Effector memory CD8-positive, alpha-beta T cell (primary cell): ENCODE measurements at places on chromosomes 2 and 18.

DNA sequence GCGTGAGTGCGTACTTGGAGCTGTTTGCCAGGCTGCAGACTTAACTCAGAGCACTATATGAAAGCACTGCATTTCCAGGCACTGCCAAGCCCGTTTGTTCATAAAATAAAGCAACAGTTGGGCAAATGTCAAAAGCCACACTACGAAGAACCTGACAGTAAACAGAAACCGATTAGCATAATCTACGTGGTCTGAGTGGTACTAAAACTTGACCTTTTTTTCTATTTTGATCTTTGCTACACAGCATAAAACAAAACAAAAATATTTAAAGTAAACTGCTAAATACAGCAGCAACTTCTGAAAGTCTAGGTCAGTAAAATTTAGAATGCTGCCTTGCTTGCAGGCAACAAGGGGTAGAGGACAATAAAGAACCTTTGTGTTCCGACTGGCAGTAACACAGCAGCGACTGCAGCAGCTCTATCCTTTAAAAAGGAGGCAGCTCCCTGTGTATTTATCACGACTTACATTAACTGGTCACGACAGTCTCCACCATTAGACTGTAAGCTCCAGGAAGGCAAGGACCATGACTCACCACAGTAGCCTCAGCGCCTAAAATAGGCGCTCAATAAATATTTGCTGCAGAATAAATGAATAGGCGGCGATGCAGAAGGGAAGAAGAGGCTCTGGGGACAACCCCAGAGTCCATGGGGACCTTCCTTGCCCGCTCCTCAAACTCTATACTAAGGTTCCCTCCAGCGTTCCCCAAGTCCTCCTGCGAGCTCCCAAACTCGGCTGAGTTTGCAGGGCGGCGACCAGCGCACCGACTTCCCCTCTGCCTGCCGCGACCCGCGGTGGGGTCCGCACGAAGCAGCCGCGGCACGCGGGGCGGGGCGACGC, 902 bp downstream of the SS18 start:
- H3K27ac ChIP-seq: peak overlapping the region; percentile 96
- H3K4me1 ChIP-seq: peaks cover 20% of the 10 kb centered on the region
- peaks cover 19% of the 10 kb centered on the region for H3K36me3 ChIP-seq
- peak; percentile 5 for DNase-seq

DNA sequence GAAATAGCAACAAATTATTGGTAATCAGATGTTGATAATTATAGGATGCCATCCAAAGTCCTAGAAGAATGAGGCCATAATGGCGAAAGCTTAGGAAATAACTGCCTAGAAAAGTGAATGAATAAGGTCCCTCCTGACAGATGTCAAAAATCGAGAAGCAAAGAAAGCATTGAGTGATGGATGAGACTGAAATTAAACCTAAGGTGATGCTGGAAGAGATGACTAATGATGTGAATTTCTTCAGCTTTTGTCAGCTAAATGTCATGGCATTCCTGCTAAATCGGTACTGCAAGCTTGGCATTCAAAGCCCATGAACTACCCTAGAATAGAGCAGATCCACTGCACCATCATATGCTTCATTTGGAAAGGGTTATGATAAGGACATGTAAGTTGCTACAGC, 74.8 kb upstream of the RGPD4 start:
- no peaks in the 10 kb centered on the region for H3K36me3 ChIP-seq
- H3K4me1 ChIP-seq: no peaks in the 10 kb centered on the region
- no peak overlapping the region for H3K27ac ChIP-seq

DNA sequence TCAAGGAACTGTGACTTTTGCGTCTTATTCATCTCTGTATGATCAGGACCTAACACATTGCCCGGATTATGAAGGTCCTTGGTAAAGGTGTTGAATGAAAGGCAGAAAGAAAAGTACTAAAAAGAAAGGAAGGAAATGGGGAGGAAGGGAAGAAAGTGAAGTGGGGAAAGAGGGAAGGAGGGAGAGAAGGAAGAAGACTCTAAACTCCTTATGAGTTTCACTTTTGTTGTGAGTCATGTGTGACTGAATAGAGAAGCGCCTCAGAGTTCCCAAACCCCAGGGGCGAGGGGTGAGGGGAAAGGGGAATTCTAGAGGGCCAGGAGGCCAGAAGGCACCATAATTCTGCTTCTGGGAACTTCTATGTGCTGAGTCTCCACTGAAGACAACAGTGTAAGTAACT, 30.9 kb upstream of the OSBPL6 start:
- no peaks in the 10 kb centered on the region for H3K4me1 ChIP-seq
- no peaks in the 10 kb centered on the region for H3K36me3 ChIP-seq
- peaks cover 19% of the 10 kb centered on the region for H3K27me3 ChIP-seq
- no peak overlapping the region for H3K4me3 ChIP-seq

DNA sequence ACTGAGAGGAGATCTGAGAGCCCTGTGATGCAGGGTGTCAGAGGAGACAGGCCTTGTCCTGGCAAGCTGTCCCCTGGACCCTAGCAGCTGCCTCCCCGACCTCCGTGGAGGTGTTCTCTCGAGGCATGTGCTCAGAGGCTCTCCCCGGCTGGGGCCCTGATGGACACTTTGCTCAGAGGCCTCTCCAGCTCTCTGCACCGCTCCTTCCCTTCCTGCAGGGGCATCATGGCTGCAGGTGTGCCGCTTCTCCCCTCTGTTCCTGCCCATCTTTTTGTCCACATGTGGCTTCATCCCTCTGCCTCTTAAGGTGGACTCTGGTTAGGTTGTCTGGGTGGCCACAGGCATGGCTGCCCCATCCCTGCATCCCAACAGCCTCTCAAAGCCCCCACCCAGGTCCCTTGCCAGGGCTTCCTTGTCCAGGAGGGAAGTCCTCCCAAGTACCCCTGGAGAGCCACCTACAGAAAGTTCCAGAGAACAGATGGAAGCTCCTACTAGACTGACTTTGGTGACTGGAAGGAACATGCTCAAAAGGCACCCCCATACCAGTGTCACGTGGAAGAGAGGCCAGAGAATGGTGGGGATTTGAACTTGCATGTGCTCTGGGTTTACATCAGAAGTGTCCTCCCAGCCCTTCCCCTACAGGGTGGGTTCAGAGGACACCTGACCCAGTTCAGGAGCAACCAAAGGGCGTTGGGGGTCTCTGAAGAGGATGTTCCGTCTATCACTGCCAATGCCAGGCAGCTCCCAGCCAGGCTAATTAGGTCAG, 120.4 kb downstream of the KLHL29 start:
- peaks cover 82% of the 10 kb centered on the region for H3K27me3 ChIP-seq
- no peak overlapping the region for H3K27ac ChIP-seq
- H3K4me1 ChIP-seq: no peaks in the 10 kb centered on the region
- no peak for DNase-seq
- no peaks in the 10 kb centered on the region for H3K36me3 ChIP-seq

DNA sequence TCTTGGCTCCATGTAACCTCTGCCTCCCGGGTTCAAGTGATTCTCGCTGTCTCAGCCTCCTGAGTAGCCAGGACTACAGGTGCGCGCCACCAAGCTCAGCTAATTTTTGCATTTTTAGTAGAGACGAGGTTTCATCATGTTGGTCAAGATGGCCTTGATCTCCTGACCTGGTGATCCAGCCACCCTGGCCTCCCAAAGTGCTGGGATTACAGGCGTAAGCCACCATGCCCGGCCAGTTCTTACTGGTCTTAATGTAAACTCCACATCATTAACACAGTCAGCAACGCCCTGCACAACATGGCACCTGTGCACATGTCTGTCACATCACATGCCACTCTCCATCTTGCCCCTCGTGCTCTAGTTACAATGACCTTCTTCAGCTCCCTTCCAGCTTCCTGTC, 5.8 kb upstream of the KIF3C start:
- peaks cover 2% of the 10 kb centered on the region for H3K36me3 ChIP-seq
- DNase-seq: no peak
- no peak overlapping the region for H3K27ac ChIP-seq
- H3K27me3 ChIP-seq: no peaks in the 10 kb centered on the region
- H3K4me1 ChIP-seq: peaks cover 12% of the 10 kb centered on the region
- H3K4me3 ChIP-seq: no peak overlapping the region

GRCh38 chr2:535222-535621, 142.0 kb downstream of the TMEM18 start:
- peaks cover 46% of the 10 kb centered on the region for H3K27me3 ChIP-seq
- no peak overlapping the region for H3K27ac ChIP-seq
- no peak overlapping the region for H3K4me3 ChIP-seq
- no peaks in the 10 kb centered on the region for H3K36me3 ChIP-seq

DNA sequence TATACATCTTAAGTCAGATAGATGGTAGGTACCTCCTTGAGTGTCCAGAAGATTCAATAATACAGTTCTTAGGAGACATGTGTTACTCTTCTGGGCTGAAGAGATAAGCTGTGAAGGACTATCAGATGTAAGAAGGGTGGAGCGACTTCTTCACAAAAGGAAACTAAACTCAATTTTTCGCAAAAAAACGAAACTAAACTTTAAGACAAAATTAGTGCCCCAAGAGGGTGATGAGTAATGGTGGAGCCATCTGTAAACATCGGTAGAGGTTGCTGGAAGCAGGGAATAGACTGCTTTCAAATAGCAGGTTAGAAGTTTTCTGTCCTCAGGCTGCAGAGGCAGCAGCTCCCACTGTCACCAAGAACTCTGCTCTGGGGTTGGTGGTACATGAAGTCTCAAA, 111.6 kb upstream of the TACR1 start:
- no peak for DNase-seq
- H3K27ac ChIP-seq: no peak overlapping the region
- H3K27me3 ChIP-seq: no peaks in the 10 kb centered on the region
- H3K4me1 ChIP-seq: no peaks in the 10 kb centered on the region
- no peak overlapping the region for H3K4me3 ChIP-seq

DNA sequence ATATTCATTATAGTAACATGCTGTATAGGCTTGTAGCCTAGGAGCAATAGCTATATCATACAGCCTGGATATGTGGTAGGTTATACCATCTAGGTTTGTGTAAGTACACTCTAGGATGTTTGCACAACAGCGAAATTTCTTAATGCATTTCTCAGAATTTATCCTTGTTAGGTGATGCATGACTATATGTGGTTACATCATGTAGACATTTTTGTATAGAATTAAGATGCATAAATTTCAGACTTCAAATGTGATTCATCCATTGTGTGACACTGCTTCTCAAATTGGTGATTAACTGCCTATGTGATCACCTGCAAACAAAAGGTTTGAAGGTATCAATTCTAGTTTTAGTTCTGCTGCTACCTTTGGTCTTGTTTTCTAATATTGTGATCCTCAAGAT, 1787.0 kb upstream of the PIK3C3 start:
- H3K27me3 ChIP-seq: no peaks in the 10 kb centered on the region
- no peaks in the 10 kb centered on the region for H3K4me1 ChIP-seq
- DNase-seq: no peak
- H3K27ac ChIP-seq: no peak overlapping the region
- no peak overlapping the region for H3K4me3 ChIP-seq

DNA sequence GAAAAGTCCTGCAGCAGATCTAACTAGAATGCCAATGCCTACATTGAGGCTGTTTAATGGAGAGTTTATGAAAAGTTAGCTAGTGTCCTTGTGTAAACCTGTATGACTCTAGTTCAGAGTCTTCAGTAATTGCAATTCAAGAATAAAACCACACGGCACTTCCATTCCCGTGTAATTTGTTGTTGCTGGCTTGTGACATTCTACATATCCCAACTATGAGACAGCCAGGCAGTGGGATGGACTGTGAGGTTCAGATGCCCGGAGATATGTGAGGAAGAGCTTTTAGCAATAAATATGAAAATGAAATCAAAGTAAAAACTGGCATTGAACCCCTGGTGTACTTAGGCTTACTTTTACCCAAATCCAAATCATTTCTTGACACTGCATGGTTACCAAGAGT, 263.4 kb downstream of the NEDD4L start:
- H3K4me3 ChIP-seq: no peak overlapping the region
- no peak for DNase-seq
- no peak overlapping the region for H3K27ac ChIP-seq
- peaks cover 7% of the 10 kb centered on the region for H3K36me3 ChIP-seq

DNA sequence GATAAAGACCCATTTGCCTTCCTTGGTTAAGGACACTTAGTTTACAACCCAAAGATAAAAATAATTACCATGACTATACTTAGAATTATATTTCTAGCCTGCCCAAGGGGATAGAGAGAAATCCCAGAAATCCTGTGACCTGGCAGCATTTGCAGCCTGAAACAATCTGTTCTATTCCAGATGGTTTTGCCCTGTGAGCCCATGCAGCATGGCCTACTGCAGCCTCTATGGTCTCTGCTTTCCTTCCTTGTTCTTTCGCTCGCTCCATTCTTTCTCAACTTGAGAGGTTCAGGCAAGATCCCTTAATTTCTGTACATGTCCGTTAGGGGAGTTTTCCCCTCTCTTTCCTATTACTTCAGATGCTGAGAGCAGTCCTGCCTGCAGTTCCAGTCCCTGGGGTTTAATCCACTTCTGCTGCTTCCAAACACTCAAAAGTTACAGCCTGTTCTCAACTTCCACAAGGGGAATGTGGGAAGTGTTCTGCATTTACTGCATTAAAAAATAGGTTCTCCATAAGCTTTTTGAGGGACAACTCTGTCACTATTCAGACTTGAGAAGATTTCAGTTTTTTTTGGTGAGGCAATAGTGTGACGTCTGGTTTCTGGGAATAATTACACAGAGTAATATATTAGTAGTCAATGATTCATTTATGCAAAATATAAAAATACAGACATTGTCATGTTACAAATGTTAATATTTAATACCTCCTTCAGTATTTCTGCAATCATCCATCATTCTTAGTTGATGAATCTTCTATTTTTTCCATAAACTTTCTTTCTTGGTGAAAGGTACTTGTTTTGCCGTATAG, 80.3 kb downstream of the CDCA7 start:
- H3K27me3 ChIP-seq: peaks cover 51% of the 10 kb centered on the region
- H3K4me3 ChIP-seq: no peak overlapping the region
- H3K36me3 ChIP-seq: no peaks in the 10 kb centered on the region
- no peaks in the 10 kb centered on the region for H3K4me1 ChIP-seq

DNA sequence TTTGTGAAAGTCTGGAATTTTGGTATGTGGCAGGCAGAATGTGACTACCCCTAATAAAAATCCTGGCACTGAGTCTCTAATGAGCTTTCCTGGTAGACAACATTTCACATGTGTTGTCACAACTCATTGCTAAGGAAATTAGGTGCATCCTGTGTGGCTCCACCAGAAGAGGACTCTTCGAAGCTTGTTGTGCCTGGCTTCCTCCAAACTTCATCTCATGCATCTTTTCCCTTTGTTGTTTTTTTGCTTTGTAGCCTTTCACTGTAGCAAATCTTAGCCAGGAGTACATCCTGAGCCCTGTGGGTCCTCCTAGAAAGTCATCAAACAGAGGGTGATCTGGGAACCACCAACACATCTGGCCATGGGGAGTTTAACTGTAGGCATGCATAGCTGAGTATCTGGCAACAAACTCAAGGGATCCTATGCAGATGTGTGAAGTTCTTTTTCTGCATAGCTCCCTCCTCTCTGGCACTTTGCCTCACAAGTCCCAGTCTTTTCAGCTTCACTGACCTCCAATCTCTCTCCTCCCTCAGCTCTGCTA, 42.1 kb upstream of the SERTAD2 start:
- peaks cover 22% of the 10 kb centered on the region for H3K4me1 ChIP-seq
- no peaks in the 10 kb centered on the region for H3K27me3 ChIP-seq
- H3K4me3 ChIP-seq: no peak overlapping the region
- H3K27ac ChIP-seq: no peak overlapping the region
- H3K36me3 ChIP-seq: peaks cover 3% of the 10 kb centered on the region

DNA sequence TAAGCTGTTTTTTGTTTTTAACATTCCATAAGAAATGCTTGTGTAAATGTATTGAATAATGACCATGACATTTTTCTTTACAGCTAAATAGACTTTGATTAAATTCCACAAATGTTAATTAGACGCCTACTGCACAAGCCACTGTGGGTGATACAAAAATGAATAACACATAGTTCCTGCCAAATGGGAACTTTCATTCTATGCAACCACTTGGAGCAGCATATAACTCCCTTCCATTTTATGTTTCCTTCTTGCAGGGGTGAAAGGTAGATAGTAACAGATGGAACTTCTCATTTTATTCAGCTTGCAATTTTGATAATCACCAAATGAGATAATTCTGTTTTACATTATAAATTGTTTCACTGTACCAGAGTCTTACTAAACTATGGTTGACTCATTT, 70.0 kb upstream of the THUMPD2 start:
- no peak overlapping the region for H3K27ac ChIP-seq
- no peak overlapping the region for H3K4me3 ChIP-seq
- no peaks in the 10 kb centered on the region for H3K36me3 ChIP-seq
- peaks cover 14% of the 10 kb centered on the region for H3K27me3 ChIP-seq
